ENCODE measurements at places on chromosomes 11 and 22. TPM values are rescaled to one million over a fixed set of nuclear protein-coding genes. Genes with fewer than 3 reads are reported as not detected.

GRCh38 chr11:43601511-43601910 lies 79.0 kb upstream of the HSD17B12 start:
- H3K4me1 ChIP-seq, result no peaks in the 10 kb centered on the region
- H3K27me3 ChIP-seq, result no peaks in the 10 kb centered on the region
- H3K27ac ChIP-seq, result no peak overlapping the region
- no peak for DNase-seq

The PGA5 gene
- 0.67 TPM for total RNA-seq

GRCh38 chr11:95659088-95659487 lies 130.5 kb downstream of the FAM76B start:
- no peak overlapping the region for H3K27ac ChIP-seq
- no peaks in the 10 kb centered on the region for H3K27me3 ChIP-seq
- H3K4me1 ChIP-seq, result no peaks in the 10 kb centered on the region

DNA sequence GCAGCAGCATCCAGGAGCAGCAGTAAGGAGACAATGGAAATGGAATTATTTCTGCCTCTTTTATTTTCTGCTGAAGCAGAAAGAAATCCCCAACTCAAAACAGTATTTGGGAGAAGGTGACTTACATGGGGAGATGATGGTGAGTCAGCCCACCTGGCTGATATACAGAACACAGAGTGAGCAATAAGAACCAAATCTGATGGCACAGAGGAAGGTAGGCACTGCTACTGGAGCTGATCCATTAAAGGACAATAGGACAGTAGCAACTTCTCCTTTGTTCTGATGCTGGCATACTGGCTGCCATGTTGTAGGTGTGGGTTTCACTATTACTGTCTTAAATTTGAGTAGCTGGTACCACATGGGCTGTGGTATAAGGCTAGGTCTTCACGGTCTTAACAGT lies 45.2 kb downstream of the CLPB start:
- 0 out of 2 replicates have a peak, but pooled peaks cover 2% of the 10 kb centered on the region for H3K4me1 ChIP-seq
- DNase-seq, result no peak
- H3K36me3 ChIP-seq, result no peaks in the 10 kb centered on the region
- H3K27me3 ChIP-seq, result no peaks in the 10 kb centered on the region
- no peak overlapping the region for H3K27ac ChIP-seq

- H3K36me3 ChIP-seq, result no peaks in the 10 kb centered on the region
- DNase-seq, result no peak
- no peak overlapping the region for H3K27ac ChIP-seq
- H3K4me3 ChIP-seq, result no peak overlapping the region
- no peaks in the 10 kb centered on the region for H3K4me1 ChIP-seq
- no peaks in the 10 kb centered on the region for H3K27me3 ChIP-seq
These were observed 73.2 kb upstream of the CLDN5 start for GRCh38 chr22:19597399-19597735.

The SEPTIN3 gene
- 38.9 TPM for total RNA-seq

DNA sequence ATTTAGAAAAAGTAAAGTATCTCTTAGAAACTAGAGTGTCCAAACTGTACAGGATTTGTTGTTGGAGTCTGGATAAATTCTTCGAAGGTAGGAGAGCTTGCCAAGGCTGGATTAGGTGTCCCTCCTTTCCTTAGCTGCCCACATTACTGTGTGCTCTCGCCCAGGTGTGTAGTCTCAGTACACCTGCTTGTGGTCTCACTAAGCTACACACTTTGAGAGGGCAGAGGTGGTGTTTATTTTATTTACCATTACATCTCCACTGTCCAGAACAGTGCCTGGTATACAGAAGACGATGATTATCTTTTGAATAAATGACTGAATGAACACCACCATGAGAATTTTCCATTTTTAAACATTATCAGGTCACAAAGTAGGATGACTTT lies 36.5 kb downstream of the VSIG10L2 start:
- peaks cover 4% of the 10 kb centered on the region for H3K36me3 ChIP-seq
- no peak for DNase-seq
- no peak overlapping the region for H3K4me3 ChIP-seq
- H3K4me1 ChIP-seq, result no peaks in the 10 kb centered on the region
- no peak overlapping the region for H3K27ac ChIP-seq

The TANGO2 gene
- 13.6 TPM for total RNA-seq

The GTSE1 gene
- total RNA-seq, result 40.6 TPM

GRCh38 chr11:82462608-82463242 lies 270.9 kb downstream of the FAM181B start:
- no peak overlapping the region for H3K27ac ChIP-seq
- H3K4me3 ChIP-seq, result no peak overlapping the region
- no peaks in the 10 kb centered on the region for H3K36me3 ChIP-seq
- H3K27me3 ChIP-seq, result no peaks in the 10 kb centered on the region
- no peaks in the 10 kb centered on the region for H3K4me1 ChIP-seq
- no peak for DNase-seq

DNA sequence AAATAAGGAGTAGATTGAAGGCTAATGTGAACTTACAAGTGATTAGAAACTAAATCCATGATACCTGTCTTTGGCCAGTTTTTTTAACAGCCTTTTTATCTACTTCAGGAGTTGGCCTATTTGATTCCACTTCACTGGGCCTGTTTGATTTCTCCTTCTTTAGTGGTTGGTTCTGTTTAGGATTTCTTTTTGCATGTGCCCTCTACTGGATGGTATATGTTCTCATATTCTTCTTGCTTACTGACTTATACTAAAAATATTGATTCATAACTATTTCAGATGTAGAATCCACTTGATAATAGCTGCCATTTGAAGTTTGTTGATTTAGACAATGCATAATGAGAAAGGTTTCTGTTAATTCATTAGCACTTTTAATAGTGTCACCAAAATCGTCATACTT lies 53.9 kb downstream of the USP47 start:
- H3K4me3 ChIP-seq, result no peak overlapping the region
- H3K27me3 ChIP-seq, result no peaks in the 10 kb centered on the region
- H3K27ac ChIP-seq, result no peak overlapping the region
- no peaks in the 10 kb centered on the region for H3K4me1 ChIP-seq
- no peaks in the 10 kb centered on the region for H3K36me3 ChIP-seq

The TMEM132A gene
- total RNA-seq, result 98.2 TPM

The KDM4E gene
- total RNA-seq, result not detected

DNA sequence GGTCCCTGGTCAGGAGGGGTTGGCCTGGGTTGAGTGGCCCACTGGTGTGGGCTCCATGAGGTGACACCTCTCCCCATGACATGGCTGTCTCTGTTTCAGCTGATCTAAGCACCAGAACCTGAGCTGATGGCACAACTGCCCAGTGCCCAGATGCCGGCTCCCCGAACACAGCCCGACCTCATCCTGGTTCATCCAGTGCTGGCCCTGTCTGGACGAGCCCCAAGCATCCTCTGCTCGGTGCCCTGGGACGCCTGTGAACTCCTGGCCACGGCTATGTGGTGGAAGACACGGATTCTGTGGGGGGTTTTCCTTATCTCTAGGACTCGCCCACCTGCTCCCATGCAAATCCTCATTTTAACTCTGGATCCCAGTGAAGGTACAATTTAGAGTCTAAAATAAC lies 389.2 kb downstream of the SHANK2 start:
- no peak for DNase-seq
- H3K4me1 ChIP-seq, result peaks cover 3% of the 10 kb centered on the region
- H3K27ac ChIP-seq, result no peak overlapping the region
- no peaks in the 10 kb centered on the region for H3K27me3 ChIP-seq

- no peak overlapping the region for H3K27ac ChIP-seq
- H3K4me3 ChIP-seq, result no peak overlapping the region
- DNase-seq, result no peak
- no peaks in the 10 kb centered on the region for H3K36me3 ChIP-seq
- H3K4me1 ChIP-seq, result no peaks in the 10 kb centered on the region
- H3K27me3 ChIP-seq, result no peaks in the 10 kb centered on the region
These were observed 8.5 kb upstream of the SLN start for GRCh38 chr11:107720303-107720774.

GRCh38 chr11:8080674-8081590 lies at the start of gene TUB:
Gene TUB, plus strand, starts transcription at chr11:8081211. Its CDS starts 300 bp downstream, at chr11:8081511.
- H3K27ac ChIP-seq, result no peak within 1 kb of the TSS
- no peaks in the 10 kb centered on the region for H3K36me3 ChIP-seq
- H3K27me3 ChIP-seq, result peaks cover 18% of the 10 kb centered on the region
- peaks cover 35% of the 10 kb centered on the region for H3K4me1 ChIP-seq

GRCh38 chr11:29296680-29297079 lies 720.1 kb downstream of the KCNA4 start:
- no peaks in the 10 kb centered on the region for H3K36me3 ChIP-seq
- DNase-seq, result no peak
- H3K4me3 ChIP-seq, result no peak overlapping the region
- peaks cover 2% of the 10 kb centered on the region for H3K4me1 ChIP-seq
- H3K27ac ChIP-seq, result no peak overlapping the region
- no peaks in the 10 kb centered on the region for H3K27me3 ChIP-seq

DNA sequence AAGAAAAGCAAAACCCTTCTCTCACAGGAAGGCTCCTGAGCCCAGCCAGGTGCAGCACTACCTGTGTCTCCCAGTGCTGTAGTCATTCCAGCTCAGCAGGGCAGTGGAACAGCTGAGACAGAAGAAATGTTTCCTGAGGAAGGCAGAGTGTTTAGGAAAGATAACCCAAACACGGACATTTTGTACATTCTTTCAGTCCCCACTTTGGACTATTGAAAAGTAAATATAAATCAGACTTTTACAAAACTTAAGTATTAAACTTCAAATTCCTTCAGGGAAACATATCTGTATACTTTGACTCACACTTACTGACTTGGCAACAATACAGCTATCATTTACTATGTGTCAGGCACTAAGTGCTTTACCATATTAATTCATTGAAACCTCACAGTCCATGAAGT lies 40.4 kb downstream of the RRAS2 start:
- H3K4me3 ChIP-seq, result no peak overlapping the region
- no peaks in the 10 kb centered on the region for H3K27me3 ChIP-seq
- H3K27ac ChIP-seq, result no peak overlapping the region
- DNase-seq, result no peak
- H3K36me3 ChIP-seq, result no peaks in the 10 kb centered on the region

DNA sequence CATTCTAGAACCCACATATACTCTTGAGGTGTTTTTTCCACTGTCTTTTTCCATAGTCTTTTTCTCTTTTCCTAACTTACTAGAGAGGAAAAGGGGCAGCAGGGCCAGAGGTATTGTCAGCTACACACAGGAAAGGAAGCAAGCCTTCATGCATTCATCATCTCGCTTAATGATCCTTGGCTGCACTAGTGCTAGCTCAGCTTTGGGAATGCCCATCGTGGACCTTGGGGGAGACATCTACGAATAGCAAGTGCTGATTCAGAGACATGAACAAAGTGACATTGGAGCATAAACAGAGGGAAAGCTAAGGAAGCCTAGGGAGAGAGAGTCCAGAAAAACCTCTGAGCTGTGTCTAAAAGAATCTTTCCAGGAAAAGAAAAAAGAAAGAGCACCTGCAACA lies 466.3 kb upstream of the ARHGAP42 start:
- DNase-seq, result no peak
- no peaks in the 10 kb centered on the region for H3K4me1 ChIP-seq
- H3K36me3 ChIP-seq, result no peaks in the 10 kb centered on the region
- H3K4me3 ChIP-seq, result no peak overlapping the region
- no peak overlapping the region for H3K27ac ChIP-seq

The UPK3A gene
- not detected for total RNA-seq

- H3K27me3 ChIP-seq, result no peaks in the 10 kb centered on the region
- H3K36me3 ChIP-seq, result no peaks in the 10 kb centered on the region
- DNase-seq, result peak; percentile 8
- H3K27ac ChIP-seq, result no peak overlapping the region
- H3K4me1 ChIP-seq, result no peaks in the 10 kb centered on the region
These were observed 198.4 kb downstream of the ADAMTS15 start for GRCh38 chr11:130646881-130647280.

The PIK3IP1 gene
- total RNA-seq, result 1.3 TPM

- H3K27ac ChIP-seq, result no peak overlapping the region
- no peak for DNase-seq
- H3K36me3 ChIP-seq, result no peaks in the 10 kb centered on the region
- no peaks in the 10 kb centered on the region for H3K4me1 ChIP-seq
- H3K27me3 ChIP-seq, result no peaks in the 10 kb centered on the region
These were observed 10.2 kb downstream of the RTN4R start for GRCh38 chr22:20258021-20258299.

GRCh38 chr22:49765951-49766350 lies 61.7 kb downstream of the BRD1 start:
- H3K36me3 ChIP-seq, result no peaks in the 10 kb centered on the region
- H3K4me3 ChIP-seq, result no peak overlapping the region
- H3K27ac ChIP-seq, result no peak overlapping the region
- peaks cover 3% of the 10 kb centered on the region for H3K4me1 ChIP-seq
- DNase-seq, result peak; percentile 35
- H3K27me3 ChIP-seq, result no peaks in the 10 kb centered on the region

- H3K4me3 ChIP-seq, result peak overlapping the region; percentile 45
- peak; percentile 63 for DNase-seq
- no peaks in the 10 kb centered on the region for H3K36me3 ChIP-seq
- H3K4me1 ChIP-seq, result no peaks in the 10 kb centered on the region
- H3K27ac ChIP-seq, result no peak overlapping the region
- H3K27me3 ChIP-seq, result no peaks in the 10 kb centered on the region
These were observed 61.1 kb downstream of the ST3GAL4 start for GRCh38 chr11:126416542-126417090.

GRCh38 chr11:114160894-114161293 lies 101.4 kb downstream of the ZBTB16 start:
- peaks cover 6% of the 10 kb centered on the region for H3K4me1 ChIP-seq
- no peak overlapping the region for H3K4me3 ChIP-seq
- H3K36me3 ChIP-seq, result no peaks in the 10 kb centered on the region
- no peak for DNase-seq

The MMP27 gene
- total RNA-seq, result not detected

- no peaks in the 10 kb centered on the region for H3K27me3 ChIP-seq
- no peak overlapping the region for H3K27ac ChIP-seq
- DNase-seq, result no peak
These were observed 11.6 kb downstream of the TST start for GRCh38 chr22:37007651-37008050.

DNA sequence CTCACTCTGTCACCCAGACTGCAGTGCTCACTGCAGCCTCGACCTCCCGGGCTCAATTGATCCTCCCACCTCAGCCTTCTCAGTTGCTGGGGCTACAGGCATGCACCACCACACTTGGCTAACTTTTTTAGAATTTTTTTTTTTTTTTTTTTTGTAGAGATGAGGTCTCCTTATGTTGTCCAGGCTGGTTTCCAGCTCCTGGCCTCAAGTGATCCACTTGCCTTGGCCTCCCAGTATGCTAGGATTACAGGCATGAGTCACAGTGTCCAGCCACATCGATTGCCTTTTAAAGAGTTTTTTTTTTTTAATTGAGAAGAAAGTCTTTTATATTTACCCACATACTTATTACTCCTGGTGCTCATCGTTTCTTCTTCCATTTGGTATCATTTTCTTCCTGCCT lies 30.0 kb downstream of the PARVG start:
- H3K27ac ChIP-seq, result no peak overlapping the region
- no peaks in the 10 kb centered on the region for H3K36me3 ChIP-seq
- no peaks in the 10 kb centered on the region for H3K4me1 ChIP-seq

- no peaks in the 10 kb centered on the region for H3K36me3 ChIP-seq
- no peaks in the 10 kb centered on the region for H3K27me3 ChIP-seq
These were observed 191.5 kb downstream of the CEP164 start for GRCh38 chr11:117519170-117519569.
